Left cardiac atrium (tissue), 4 donors: ENCODE measurements at places on chromosomes 2 and 18.

DNA sequence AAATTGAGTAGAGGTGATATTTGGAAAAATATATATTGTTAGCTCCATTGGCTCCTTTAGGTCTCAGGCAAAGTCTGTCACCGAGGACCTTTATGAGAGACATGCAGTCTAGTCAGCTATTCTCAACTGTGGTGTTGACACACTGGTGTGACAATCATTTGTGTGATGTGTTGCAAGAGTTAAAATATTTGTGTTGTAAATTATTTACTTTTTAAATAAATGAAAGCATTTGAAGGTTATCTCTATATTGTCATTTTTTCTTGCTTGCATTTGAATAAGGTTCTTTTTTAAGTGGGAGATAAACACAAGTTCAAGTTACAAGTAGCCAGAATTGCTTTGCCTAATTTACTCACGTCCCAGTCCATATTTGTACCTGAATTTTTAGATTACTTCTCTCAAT lies 4.3 kb downstream of the REL start:
- no peak for DNase-seq

DNA sequence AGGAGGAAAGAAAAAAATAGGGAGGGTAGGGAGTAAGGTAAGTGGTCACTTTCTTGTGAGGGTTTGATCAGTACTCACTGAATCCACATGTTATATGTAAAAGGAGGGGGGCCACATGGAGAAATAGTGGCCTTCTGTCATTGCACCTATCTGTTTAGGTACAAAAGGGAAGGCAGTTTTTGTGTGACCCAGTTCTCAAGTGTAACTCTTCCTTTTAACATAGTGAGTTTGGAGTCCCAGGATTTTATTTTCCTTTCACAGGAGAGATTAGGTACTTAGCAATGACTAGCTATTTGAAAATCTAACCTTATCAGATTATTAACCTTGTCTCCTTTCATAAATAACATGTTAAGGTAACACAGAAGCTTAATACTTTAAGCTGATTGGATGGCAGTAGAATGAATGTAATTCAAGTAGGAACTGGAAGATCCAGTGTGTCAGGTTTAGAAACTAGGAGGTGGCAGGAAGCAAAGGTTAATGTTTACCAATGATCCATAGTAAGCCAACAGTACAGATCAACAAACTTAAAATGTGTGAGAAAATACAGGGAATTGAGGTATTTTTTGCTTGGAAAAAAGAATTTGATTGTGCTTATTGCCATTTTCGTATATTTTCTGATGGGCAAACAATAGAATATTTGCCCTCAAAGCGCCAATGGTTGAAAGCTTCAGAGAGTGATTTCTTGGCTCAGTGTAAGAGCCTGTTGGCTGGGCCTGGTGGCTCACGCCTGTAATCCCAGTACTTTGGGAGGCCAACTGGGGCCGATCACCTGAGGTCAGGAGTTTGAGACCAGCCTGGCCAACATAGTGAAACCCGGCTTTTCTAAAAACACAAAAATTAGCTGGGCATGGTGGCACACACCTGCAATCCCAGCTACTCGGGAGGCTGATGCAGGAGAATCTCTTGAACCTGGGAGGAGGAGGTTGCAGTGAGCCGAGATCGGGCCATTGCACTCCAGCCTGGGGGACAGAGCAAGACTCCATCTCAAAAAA lies 11.3 kb downstream of the HNMT start:
- DNase-seq: no peak

DNA sequence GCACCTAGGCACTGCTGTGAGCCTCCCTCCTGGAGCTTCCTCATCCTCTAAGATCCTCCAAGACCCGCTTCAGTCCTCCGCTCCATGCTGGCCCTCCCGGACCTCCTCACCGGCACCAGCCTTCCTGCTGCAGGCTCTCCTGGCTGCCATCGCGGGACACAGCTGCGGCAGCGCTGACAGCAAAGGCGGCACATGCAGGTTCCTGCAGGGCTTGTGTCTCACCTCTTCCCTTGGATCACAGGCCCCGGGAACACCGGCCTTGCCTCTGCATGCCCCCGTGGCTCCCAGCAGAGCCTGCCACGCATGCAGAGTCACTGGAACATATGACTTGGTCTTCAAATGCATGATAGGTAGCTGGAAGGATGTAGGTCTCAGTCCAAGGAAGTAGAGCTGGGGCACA lies 67.2 kb downstream of the PTGR3 start:
- DNase-seq: no peak

DNA sequence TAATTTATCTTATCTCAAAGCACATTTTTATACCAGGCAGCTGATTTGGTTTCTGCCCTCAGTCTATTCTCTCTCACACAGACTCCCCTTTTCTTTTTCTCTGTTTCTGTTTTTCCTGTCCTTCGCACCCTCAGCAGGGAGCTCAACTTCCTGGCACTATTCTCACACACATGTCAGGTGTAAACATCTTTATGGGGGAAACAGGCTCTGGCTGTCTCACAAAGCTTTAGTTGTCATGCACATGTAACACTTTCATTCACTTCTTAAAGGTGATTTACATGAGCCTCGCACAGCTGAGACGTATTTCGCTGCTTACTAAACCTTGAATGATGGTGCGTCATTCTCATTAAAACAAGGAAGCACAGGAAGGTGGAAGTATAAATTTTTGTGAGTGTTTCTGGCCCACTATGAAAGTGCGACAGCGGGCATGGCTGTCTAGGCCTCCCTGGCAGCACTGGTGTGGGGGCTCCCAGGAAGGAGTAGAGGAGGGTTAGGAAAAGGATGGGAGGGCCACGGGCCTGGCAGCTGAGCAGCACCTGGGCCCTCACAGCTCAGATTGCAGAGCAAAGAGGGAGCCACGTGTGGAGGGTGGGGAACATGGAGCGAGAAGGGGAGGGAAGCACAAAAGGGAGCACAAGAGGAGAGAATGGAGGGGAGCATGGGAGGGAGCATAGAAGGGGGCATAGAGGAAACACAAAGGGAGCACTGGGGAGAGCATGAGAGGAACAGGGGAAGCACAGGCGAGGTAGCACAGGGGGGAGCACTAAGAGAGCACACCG lies 46.2 kb upstream of the SNTG2 start:
- no peak for DNase-seq

DNA sequence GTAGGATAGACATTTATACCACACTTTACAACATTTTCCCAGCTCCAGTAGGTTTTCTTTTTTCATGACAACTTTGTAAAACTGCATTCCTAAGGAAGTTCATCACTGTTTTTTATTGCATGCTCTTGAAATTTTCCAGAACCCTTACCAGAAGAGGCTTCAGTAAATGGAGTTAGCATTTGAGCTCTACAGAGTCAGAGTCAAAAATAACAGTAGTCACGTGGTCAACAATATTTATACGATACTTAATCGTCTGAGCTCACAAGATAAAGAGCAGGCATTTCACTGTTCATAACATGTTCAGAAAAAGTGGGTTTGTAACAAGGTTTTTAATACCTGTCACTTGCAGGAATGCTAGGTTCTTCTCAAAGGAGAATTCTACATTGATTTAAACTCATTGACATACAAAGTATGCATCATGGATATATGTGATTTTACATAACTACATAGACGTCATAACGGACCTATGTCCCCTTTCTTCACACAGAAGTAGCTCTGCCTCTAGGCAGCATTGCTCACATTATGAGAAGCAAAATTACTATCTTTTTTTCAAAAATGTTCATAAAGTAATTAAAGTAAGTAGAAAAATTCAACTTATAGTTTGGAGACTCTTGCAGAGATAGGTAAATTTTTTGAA lies 187.0 kb upstream of the COL3A1 start:
- DNase-seq: no peak

- no peak for DNase-seq
These were observed 660.9 kb upstream of the LINC00305 start for GRCh38 chr18:64809801-64810200.

DNA sequence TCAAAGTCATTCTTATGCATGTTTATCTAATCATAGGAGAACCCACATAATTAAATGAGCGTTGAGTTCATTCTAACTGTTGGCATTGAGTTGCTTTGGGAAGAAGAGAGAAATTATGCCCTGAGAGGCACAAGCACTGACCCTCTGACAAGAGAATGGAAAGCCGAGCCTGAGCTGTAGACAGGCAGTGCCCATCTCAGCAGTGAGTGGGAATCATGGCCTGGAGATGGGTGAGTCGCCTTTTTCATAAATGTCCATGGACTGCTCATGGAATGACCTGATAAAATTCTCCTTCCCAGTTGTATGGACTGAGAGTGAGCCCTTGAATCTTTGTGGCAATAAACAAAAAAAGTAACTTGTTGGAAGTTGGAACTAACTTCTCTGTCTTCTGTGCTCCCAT lies 21.4 kb upstream of the MYO3B start:
- DNase-seq: no peak

DNA sequence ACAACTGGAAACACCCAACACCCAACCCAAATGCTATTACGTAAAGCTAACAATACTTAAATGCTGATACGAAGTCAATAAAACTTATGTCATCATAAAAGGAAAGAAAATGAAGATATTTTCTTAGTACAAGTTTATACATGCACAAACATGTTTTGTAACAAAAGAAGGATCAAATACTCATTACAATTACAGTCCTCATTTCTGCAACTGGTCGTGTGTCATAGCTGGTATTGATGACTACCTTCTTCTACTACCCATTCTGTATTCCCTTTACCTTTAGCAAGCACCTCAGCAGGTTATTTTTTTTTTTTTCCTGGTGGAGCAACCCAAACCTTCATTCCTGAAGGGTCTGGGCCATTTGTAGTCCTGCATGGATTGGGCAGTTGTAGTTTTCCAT lies 1298.5 kb downstream of the SUCLG1 start:
- DNase-seq: no peak

DNA sequence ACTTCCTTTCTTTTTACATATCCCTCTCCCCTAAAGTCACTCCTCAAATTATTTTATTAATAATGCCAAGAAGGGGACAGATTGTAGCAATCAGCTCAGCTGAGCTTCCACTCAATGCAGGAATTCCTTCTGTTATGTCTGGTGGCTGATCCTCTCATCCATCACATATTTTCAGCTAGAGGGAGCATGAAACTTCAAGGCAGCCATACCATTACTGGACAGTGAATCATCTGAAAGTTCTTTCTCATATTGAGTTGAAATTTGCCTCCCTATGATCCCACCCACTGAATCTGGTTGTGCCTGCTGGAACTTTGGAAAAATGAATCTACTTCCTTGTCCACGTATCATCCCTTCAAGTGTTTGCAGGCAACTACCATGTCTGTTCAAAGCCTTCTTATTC lies 11.2 kb downstream of the ZNF385B start:
- no peak for DNase-seq

GRCh38 chr2:72607189-72607588 lies 218.6 kb downstream of the EXOC6B start:
- no peak for DNase-seq

DNA sequence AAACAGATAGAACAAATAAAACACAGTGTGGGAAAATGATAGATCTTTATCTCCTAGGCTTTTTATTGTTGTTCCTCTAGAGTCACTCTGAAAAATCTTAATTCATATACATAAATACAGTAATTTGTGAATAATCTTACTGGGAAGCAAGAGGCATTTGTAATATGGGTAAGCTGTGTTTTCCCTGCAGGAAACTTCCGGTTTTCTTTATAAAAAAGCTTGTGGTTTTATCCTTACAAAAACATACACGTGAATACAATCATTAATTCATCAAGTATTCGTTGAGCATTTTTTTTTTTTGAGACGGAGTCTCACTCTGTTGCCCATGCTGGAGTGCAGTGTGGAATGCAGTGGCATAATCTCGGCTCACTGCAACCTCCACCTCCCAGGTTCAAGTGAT lies 1312.8 kb upstream of the ZEB2 start:
- no peak for DNase-seq

DNA sequence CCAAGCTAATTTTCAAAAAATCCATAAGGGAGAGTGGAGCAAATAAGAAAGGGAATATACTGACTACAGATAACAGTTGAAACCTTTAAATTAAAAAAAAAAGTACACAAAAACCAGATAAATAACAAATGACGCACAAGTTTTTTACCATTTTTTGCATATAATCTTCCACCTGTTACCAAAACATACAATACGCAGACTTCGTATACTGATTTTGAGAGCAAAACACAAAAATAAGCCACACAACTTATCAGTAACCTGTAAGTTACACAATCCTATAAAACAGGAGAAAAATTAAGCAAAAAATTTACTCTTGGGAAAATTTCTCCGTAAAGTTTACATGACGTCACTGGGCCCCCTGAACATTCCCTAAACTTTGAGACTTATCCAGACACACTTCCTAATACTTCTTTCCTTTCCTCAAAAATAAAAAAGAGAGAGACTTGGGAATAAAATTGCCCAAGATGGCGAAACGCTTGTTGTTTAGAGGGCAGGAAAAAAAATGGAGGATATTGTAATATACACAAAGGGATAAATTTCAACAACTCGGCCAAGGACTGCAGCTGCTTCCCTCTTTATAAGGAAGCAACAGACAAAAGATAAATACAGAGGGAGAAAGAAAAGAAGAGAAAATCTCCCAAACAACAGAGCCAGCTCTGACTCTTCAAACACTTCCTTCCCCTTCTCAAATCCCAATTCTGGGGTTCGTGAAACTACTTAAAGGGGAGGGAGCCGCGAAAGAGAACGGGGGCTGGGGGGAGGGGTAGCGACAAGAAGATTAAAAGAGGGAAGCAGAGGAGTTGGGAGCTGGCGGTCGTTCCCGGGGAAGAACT lies 1.6 kb downstream of the BAZ2B start:
- no peak for DNase-seq

GRCh38 chr2:98280376-98281102 lies 65.7 kb upstream of the CNGA3 start:
- DNase-seq: no peak

DNA sequence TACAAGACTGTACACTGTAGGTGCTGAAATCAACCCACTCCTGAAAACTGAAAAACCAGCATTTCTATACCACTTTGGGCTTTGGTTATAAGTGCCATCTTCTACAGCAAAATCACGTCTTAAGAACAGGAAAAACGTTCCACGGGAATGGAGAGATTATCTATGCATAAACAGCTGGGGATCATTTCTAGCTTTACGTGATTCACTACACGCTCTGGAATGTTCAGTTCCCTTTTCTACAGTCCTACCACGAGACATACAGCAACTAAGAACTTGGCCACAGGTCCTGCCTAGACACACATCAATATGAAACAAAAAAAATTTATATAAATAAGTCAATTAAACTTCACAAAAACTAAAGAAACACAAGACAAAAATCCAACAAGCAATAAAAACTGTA lies 3.6 kb downstream of the CXCR4 start:
- DNase-seq: no peak

GRCh38 chr18:2903006-2903405 lies 56.2 kb downstream of the EMILIN2 start:
- peak; percentile 75 for DNase-seq

DNA sequence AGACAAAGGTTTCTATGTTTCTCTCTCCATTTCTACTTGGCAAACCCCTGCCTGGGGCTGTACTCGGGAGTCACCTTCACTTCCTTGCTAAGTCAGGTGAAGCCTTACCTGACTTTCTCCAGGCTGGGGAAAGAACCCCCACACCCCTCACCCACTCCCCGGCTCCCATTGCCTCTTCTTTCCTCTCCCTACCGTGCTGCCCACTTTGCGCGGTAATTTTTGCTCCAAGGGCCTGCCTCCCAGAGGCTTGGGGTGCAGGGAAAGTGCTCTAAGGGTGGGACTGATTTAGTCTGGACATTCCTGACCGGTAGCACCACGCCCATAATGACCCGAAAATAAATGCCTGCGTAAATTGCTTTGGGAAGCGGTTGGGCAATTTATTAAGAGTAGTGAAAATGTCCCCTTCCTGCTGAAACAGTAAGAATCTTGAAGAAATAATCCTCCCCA lies 49.1 kb upstream of the ATP6V1B1 start:
- DNase-seq: no peak

GRCh38 chr2:28413152-28413898 lies 20.7 kb downstream of the FOSL2 start:
- DNase-seq: no peak

GRCh38 chr2:45043174-45043573 lies 33.9 kb upstream of the SIX2 start:
- DNase-seq: no peak

GRCh38 chr18:74715306-74715705 lies 117.6 kb downstream of the ZNF407 start:
- DNase-seq: no peak
